NCI-H748 treated with DMSO at 0.1 percent for 48 hours (cell line): ENCODE measurements at places on chromosomes 5 and 9.

DNA sequence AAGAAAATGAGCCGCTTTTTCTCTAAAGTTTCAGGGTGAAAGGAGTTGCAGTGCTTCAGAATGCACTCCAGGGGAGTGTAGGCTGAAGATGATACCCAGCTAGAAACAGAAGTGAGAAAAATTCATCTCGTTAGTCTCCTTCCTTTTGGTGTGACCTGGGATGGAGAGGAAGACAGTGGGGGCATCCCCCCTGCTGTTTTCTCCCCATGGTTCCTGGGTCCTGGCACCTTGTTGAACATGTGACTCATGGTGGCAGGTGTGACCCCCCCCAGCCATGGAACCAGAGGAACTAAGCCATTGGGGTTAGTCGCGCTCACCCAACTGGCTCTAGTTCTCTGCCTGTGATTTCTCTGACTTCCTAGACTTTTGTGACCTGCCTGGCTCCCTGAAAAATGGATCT is 424.6 kb downstream of the CSNK1G3 start:
- DNase-seq = no peak

GRCh38 chr5:150107909-150108447 is 21.6 kb upstream of the CSF1R start:
- DNase-seq = no peak

DNA sequence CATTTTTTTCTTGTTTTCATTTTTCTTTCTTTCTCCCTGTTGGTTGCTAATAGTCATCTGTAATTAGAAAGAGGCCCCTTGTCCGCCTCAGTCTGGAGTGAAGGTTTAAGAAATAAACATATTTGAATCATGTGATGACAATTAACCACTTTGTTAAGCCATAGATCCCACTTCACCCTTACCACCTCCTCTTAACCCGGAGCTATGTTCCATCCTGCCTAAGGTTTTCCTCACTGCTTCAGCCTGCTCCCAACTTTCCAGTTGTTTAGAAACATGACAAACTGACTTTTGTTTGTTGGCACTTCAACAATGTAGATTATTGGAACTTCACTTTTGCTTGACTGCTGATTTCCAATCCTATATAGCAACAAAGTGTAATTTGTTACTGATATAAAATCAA is 37.4 kb upstream of the SSBP2 start:
- DNase-seq = no peak

DNA sequence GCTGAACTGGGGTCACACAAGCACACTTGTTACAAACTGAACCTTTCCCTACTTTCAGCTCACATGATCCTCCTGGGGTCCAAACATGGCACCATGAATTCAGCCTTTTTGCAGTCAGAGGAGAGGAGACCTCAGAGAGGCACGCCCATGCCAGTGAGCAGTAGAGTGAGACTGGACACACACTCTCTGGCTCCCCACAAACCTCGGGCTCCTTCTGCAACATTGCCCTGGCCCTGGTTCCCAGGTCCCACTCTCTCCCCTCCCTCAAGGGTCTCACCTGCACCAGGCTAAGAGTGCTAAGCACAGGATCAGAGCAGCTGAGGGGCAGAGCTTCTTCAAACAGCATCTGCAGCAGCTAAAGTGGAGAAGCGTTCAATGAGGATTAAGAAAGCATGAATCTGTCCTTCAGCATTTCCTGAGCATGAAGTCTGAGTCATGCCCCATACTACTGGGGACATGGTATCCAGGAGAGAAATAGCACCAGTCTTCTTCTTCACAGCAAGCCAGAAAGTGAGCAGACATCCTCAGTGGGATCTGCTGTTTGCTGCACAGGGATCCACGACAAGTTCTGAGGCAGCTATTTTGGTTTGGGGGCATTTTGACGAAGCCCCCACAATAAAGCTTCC is 27.2 kb downstream of the SLC35A4 start:
- DNase-seq = no peak

GRCh38 chr9:3007326-3007725 is 163.4 kb upstream of the PUM3 start:
- DNase-seq = no peak

DNA sequence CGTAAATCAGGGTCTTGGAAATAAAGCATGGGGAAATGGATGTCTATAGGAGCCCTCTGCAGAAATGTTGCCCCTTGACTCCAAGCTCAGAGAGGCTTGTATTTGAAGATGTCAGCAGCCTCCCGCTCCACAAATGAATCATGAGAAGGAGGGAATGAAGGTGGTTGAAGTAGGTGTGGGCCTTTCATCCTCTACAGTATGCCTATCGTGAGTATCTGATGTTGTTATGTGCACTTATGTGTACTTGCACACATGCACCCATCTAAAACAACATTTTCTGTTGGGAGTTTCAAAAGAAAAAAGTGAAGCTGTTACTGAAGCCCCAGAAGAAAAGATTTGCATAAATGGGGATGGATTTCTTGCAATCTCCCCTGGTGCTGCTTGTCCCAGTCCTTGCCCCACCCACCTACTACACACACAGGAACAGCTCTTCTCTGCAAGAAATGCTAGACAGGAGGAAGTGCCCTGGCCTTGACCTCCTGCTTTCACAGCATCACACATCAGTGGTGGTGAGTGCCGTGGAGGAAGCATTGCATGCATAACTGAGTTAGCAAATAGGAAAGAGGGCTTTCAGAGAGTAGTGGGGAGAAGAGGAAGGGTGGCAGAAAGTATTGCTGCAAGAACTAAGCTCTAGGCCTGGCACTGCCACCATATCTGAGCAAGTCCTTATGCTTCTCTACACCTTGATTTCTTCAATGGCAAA is 156.1 kb downstream of the SNX18 start:
- no peak for DNase-seq

GRCh38 chr5:174410716-174411478 is 313.5 kb upstream of the MSX2 start:
- peak; percentile 33 for DNase-seq

GRCh38 chr9:77883846-77884771 is 147.5 kb downstream of the GNAQ start:
- DNase-seq = no peak

DNA sequence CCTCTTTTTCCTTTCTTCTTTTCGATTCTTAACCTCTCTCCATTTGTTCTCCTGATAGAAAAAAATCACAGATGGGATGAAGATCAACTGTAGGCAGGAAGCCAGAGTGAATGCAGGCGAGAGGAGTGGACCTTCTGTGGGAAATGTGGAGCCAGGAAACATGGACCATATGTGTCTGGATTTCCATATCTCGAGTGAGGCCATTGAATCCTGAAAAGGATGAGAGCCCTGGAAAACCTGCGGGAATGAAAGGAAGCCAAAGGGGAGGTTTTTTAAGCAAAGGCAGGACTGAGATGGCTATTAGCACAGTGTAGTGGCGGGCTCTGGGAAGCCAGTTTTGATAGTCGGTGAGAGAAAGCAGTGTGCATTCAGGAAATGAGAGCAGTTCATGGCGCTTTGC is 139.5 kb upstream of the C9orf72 start:
- no peak for DNase-seq

DNA sequence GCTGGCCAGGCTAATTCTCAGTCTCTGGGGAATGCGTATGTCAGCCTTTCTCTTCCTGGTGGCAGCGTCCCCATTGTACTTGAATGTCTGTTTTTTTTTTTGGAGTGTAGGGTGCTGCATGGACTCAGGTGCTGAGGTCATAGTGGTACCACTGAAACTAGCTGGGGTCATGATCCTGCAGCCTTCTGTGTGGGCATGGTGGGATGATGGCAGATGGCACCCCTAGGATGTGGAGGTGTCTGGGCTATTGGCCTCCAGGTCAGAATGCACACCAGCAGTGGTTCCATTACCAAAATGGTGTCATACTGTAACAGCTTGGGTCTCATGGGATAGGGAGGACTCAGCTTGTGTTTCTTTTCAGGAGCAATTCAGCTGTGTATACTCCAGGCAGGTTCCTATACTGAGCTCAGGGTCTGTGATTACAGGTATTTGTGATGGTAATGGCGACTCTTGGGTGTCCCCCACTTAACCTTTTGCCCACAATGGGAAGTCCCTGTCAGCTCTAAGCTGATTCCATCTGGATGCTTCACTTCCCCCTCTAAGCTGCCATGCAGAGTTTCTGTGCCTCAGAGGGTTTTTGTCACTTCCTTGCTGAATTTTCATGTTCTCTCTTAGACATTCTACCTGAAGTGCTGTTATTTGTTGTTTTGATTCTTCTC is 17.9 kb downstream of the HSD17B4 start:
- DNase-seq = no peak

DNA sequence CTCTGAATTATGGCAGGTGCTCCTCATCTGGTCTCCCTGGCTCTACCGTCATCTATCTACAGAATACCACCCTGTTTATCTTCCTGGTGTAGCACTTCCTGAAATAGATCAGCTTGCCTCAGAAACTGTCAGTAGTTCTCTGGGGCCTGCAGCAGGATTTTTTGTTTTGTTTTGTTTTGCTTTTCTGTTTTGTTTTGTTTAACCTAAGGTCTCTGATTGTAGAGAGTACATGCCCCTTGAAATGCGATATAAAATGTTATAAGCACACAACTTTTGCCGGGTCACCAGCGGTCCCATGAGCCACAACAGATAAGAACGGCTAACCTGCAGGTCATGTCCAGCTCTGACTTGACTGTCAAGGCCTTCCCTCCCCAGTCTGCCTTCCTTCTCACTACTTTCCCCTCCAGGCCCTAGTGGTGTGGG is 26.6 kb upstream of the CREBRF start:
- DNase-seq = no peak

- no peak for DNase-seq
These were observed 28.7 kb downstream of the COL27A1 start for GRCh38 chr9:114184071-114184470.

DNA sequence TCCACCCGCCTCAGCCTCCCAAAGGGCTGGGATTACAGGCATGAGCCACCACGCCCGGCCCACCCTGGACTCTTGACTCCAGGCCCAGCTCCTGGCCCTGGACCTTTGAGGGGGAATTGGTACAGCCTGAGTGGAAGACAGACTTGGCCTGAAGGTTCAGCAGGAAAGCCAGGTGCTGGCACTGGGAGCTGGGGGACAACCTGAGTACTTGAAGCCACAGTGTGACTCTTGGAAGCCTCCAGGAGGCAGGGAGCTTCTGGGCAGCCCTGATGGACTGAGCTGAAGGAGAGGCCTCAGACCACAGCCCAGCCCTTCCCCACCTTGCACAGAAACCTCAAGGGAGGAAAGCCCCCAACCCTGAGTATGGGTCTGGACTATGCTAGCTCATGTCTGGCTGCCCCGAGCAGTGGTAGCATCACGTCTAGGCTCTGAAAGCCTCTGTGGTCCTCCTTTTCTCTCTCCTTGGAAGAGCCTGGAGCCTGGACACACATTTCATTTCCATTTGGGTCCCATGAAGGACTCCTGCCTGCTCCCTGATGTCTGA is 54.1 kb downstream of the RASGEF1C start:
- DNase-seq = no peak

DNA sequence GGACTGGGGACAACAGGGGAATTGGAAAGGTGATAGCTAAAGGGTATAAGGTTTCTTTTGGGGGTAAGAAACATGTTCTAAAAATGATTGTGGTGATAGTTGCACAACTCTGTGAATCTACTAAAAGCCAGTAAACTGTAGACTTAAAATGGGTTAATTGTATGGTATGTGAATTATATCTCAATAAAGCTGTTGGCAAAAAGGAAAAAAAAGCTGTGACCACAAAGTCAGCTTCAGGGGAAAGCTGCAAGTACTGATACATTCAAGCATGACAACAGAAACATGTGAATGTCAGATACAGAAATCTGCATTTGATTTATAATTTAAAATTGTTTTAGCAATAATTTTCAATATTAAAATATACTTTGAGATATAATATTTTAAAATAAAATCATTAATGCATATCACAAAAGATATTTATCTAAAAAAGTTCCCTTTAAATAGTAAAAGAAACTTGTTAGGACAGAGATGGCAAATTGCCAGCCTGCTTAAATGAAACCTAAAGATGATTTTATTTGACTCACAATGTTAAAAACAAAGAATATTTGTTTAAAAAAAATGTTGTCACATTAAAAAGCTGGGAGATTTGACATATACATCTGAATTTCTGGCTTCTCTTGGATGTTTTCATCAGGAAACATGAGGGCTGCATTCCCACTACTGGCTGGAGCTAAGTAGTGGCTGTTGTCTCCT is 66.0 kb downstream of the TBCA start:
- DNase-seq = no peak

- no peak for DNase-seq
These were observed 141.6 kb downstream of the OLFM1 start for GRCh38 chr9:135228983-135229625.

DNA sequence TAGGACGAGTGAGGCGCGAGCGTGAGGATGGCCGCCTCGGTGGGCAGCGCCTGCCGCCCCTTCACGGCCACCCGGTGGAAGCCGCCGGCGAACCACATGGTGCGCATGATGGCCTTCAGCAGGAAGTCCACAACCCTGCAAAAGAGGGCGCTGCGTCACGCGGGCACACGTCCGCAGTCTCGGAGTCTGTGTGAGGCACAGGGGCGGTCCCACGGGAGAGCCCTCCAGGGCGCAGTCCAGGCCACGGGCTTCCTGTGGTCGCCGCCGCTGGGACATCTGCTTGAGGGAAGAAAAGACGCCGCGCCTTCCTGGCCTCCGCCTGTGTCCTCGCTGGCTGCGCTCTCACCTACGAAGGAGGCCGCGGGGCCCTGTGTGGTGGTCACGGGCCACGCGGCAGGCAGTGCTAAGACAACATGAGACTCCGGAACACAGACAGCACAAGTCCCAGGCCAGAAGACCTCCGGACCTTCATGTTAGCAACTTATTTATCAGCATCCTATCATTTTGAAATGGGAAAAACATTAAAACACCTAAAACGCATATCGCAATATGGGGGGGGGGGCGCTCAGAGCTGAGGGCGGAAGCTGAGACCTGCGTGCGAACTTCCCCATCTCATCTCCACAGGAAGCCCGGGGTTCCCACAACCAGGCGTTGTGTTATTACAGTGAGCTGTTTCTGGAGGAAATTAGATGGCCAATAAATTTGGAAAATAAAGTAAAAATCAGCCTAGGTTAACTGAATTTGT is 28.8 kb downstream of the LPCAT1 start:
- DNase-seq = no peak

DNA sequence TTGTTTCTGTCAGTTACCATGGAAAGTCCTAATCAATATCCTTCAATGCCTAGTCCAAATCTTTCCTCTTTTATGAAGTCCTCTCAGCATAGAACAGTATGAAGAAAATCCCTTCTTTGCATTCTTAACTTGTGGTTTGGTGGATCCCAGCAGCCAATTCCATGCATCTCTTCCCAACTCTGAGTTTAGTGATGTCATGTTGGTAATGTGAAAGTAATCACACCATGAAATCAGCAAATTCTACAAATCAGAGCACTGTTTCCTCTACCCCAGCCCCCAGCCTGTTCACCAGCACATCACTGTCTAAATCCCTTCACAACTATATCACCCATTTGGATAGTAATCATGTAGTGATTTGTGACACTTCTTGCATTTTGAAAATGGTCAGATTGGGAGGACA is 4.7 kb upstream of the C1QTNF2 start:
- DNase-seq = no peak
